ENCODE measurements at places on chromosomes 2 and 18.
A peak's percentile ranks its signal among the peaks of the same experiment; 100 is the strongest.

GRCh38 chr2:67900826-67901225 lies 162.0 kb downstream of the C1D start:
- no peak for DNase-seq

DNA sequence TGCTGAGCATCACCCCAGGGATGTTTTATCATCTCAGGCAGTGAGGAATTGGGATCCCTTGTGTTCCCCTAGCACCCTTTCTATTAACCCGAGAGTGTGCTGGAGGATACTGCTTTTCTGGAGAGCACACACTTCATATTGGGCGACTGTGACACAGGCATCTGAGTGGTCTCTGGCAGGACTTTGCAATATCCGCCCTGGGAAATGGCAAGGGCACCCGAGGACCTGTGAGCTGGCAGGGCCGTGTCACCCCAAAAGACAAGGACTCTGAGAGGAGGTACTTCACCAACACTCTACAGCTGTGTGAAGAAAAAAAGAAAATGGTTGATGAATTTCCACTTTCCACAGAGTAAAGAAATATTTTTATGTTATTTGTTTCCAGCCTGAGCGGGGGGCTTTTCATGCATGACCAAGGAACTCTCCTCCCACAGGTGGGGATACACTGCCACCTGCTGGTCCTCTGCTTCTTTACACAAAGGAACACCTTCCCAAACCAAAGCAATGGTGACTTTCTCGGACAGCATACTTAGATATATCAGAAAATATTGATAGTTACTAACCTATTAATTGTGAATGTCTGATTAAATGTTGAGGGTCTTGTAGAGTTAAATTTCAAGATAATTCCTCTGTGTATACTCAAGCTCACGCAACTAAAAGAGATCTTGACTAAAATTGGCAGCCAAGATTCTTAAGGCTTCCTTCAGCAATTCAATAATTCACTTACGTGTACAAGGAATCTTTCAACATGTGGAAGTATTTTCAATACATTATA lies 45.9 kb upstream of the REG3G start:
- DNase-seq = no peak

- DNase-seq = no peak
Measured at GRCh38 chr18:11110509-11110908, 38.9 kb downstream of the PIEZO2 start.

- no peak for DNase-seq
Measured at GRCh38 chr2:72917877-72918553, 696 bp downstream of the EMX1 start.

GRCh38 chr2:85266146-85267041 lies 61.4 kb downstream of the TGOLN2 start:
- DNase-seq = no peak

- DNase-seq = no peak
Measured at GRCh38 chr2:207092818-207093217, 72.9 kb downstream of the KLF7 start.

DNA sequence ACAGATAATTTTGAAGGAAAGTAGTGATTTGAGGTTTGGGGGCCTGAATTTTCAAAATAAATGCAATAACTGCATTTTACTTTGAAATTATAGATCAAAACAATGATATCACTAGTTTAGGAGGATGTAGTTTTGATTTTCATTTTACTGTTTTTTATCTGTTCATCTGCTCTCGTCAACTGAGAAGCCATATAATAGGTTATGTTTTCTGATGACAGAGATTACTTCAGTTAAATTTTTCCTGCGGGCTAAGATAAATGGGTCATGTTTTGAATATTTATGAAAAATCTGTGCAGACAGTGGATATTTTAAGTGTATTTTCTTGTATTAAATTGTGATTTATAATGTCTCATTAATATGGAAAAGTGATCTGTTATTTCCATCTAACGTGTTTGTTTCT lies 573.4 kb downstream of the CPS1 start:
- DNase-seq = no peak

- DNase-seq = peak; percentile 61
Measured at GRCh38 chr2:187138265-187138664, 289.3 kb upstream of the ZSWIM2 start.

DNA sequence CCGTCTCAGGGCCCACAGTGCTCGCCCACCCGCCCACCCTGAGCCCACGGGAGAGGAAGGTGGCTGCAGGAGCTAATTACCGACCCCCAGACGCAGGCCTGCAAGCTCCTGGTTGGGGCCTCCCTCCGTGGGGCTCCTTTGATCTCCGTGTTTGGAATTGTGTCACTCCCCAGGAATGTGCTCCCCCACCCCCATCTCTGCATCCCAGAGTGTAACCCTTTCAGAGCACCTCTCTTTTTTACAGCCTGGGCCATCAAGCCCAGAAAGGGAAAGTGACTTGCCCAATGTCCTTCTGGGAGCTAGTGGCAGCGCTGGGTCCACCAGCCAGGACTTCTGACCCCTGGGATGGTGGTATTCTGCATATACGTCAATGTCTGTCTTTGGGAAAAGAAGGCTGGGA lies 335.1 kb downstream of the CYRIA start:
- DNase-seq = no peak

DNA sequence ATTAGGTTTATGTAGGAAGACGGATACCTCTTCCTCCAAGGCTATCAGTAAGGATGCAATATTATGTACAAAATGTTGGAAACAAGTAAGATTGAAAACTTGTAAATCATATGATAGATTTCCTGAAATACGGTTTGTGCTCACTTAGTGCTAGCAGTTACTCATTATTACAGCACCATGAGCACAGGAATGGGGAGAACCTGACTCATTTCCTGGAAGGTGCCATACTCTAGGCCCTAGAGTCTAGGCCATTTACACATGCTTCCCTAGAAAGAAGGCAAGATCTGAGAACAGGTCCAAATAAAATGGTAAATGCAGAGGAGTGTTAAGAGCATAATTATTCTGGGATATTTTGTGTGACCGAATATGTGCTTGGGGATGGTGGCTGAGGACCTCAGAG lies 467.7 kb upstream of the CELF4 start:
- no peak for DNase-seq

DNA sequence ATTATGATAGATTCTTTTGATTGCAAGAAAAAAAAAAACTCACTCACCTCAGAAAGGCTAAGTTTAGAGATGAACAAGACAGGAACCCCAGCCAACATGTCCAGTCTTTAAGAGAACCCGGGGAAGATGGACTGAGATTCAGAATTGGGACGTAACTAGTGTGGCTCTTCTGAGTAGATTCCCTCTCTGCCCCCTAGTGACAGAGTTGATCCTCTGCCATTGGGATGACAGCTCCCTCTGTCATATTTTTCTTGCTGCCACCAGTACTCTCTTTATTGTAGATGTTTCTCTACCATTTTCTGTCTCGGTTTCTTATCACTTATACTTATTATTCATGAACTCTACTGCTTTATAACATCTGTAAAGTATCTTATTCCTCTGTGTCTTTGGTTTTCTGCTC lies 77.7 kb downstream of the GULP1 start:
- DNase-seq = peak; percentile 29

DNA sequence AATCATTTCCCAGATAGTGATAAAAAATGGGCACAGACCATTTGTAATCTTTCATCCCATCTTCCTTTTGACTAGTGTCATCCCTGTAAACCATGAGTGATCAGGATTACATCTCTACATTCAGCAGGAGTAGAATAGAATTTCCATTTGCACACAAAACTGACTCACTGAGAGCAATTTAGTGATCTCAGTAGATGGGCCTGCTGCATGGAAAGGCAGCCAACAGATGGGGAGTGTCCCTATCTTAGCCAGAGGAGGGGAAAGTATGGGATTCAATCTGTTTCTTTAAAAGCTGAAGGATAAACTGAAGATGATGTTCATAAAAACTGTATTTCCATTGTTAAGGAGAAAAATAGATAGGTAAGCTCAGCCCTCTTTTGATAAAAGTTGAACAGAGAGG lies 441.7 kb downstream of the ZNF521 start:
- DNase-seq = no peak

GRCh38 chr2:231297108-231297908 lies 98.2 kb upstream of the B3GNT7 start:
- DNase-seq = peak; percentile 29

GRCh38 chr2:126513033-126513432 lies 142.9 kb upstream of the GYPC start:
- no peak for DNase-seq

DNA sequence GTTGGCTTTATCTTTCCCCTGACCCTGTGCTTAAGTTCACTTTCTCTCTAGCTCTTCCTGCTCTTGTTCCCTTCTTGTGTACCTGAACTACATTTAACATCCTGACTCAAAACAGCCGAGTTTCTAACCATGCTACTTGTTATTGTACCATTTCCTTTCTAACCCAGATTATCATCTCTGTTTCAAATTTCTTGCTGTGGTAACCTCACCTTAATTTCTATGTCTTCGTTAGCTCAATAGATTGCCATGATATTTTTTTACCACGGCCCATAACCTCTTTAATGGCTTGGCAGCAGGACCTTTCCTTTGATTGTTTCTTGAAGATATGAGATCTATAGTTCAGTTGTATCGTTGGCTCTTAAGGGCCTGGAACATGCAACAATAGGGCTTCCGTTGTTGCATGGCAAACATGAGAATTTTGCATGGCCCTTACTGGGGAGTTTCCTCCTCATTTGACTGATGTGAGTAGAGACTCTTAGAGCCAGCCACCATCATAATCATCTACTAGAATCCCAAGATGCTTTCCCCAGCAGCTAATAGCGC lies 11.1 kb downstream of the CFAP36 start:
- DNase-seq = peak; percentile 26

- DNase-seq = no peak
Measured at GRCh38 chr2:31606509-31606908, 25.8 kb upstream of the SRD5A2 start.

GRCh38 chr2:96345438-96345837 lies 9.9 kb downstream of the NCAPH start:
- no peak for DNase-seq

DNA sequence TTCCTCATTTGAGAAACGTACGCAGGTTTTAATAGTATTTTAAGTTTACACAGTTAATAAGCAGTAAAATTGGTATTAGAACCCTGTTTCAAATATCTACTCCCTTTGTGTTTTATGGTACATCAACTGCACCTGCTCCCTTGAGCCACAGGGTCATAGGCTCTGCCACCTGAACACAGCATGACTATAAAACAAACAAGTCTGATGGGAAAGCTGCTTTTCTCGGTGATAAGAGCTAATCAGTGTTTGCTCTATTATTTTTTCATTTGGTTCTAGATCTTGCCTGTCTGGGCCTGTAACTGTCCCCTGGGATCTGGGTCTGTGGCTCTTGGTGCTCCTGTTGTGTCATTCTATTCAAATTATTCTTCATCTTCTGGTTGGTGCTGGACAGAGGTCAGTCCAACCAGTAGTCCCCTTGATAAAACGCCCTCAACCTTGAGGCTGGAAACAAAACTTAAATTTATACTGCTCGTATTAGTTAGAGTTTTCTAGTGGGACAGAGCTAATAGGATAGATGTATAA lies 314.8 kb upstream of the LRP1B start:
- no peak for DNase-seq

DNA sequence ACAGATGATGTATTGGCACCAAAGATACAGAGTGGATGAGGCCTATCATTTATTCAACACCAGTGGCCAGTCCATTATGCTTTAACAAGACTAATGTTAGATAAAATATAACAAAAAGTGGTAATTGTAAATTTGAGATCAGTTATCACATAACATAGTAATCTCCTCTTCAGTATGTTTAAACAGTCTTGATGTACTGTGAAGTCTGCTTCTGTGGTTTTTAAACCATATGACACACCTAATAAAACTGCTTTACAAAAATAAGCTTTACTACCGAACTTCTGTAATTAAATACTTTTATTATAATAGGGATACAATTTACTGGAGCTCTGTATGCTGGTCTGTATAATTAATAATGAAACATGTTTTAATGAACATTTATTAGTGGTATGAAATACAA lies 2156.1 kb upstream of the CELF4 start:
- no peak for DNase-seq

GRCh38 chr2:65354773-65355172 lies 77.6 kb downstream of the SPRED2 start:
- no peak for DNase-seq

GRCh38 chr18:47719096-47719780 lies 211.2 kb downstream of the SMAD2 start:
- no peak for DNase-seq

DNA sequence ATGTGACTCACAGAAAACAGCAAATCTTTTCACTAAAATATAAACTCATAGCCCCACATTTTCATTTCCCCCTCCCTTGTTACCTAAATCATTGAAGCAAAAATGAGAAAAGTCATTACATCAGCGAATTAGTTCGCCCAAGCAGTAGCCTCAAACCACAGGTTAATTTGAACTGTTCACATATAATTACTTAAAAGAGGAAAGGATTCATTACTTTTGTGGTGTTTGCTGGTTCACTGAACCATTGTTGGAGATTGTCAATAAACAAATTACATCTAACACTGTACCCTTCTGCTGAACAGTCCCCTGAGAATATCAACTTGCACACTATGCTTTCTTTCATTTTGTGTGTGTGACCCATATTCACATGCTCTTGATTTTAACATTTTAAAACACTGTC lies 238.7 kb downstream of the ERBB4 start:
- no peak for DNase-seq

- DNase-seq = no peak
Measured at GRCh38 chr18:600107-600506, 3.3 kb downstream of the CLUL1 start.

DNA sequence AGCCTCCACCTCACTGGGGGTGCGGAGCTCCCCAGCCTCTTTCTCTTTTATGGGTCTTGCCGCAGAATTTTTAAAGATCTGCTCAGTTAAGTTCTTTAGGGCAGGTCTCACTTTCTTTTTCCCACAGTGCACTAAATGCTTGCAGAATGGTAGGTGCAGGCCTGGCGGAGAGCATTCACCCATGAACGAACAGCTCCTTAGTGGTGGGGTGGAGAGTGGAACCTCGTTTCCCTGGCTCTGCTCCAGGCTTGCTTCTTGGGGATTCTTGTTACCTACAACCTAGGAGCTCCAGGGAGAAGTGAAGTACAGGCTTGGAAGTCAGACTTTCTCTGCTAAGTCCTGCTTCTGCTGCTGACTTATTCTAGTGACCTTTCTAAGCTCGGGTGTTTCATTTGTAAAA lies 70.3 kb upstream of the PXDN start:
- DNase-seq = no peak

DNA sequence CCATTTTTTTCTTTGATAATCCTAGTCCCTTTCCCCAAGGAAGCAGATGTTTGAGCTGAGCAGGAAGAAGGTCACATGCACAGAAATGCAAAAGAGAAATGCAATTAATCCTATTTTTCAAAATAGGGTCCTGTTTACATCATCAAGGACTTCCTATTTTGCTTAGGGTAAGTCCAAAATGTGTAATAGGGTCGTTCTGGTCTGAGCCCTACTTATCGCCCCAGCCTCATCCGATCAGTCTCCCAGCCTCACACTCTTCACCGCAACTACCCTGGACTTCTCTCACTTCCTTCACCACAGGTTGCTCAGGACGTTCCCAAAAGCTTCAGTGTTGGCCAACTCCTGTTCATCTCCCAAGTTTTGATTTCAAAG lies 32.8 kb downstream of the FOSL2 start:
- no peak for DNase-seq
